ENCODE measurements at places on chromosomes 12 and 14. TPM values are rescaled to one million over a fixed set of nuclear protein-coding genes. Genes with fewer than 3 reads are reported as not detected.

DNA sequence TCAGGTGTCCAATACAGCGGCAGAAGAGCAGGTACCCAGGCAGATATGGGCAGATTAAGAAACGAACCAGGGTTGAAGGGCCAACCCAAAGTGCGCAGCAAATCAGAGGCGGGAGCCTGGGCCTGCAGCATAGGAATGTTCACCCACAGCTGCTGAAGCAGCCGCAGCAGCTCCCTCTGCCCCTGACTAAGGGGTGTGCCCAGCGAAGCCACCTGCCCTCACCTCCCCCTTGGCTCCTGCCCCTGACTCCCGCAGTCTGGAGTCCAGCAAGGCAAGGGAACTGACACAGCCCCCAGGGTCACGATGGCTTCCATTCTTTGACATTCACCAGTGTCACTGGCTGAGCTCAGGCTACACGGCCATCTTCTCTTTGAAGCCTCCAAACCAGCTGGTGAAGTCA lies 27.3 kb upstream of the ZFP36L1 start:
- DNase-seq = no peak

DNA sequence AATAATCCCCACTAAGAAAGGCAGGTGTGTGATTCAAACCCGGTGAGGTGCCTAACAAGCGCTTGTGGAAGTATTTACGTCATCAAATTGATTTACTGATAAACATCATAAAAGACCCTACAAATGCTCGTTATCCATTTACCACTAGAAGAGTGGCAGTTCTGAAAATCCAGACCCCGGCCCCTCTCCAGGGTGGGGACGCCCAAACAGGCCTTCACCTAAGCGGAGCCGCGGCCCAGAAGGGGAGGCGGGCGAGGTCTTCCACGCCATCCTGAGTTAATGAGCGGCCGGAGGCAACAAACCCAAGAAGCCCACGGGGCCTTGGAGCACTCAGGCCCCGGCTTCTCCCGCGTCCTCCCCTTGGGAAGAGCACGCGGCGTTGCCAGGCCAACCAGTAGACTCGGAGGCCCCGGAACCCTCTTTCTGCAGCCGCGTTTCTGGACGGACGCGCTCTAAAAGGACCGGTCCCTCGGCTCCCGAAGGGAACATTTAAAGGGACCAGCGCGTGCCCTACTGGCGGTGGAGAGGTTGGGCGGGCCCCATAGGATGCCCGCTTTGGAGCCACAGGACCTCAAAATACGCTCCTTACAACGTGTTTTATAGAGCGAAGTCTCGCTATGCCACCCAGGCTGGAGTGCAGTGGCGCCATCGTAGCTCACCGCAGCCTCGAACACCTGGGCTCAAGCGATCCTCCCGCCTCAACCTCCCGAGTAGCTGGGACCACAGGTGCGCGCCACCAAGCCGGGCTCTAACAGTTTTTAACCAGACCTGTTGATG lies 3.5 kb downstream of the PTPN21 start:
- DNase-seq = peak; percentile 38

DNA sequence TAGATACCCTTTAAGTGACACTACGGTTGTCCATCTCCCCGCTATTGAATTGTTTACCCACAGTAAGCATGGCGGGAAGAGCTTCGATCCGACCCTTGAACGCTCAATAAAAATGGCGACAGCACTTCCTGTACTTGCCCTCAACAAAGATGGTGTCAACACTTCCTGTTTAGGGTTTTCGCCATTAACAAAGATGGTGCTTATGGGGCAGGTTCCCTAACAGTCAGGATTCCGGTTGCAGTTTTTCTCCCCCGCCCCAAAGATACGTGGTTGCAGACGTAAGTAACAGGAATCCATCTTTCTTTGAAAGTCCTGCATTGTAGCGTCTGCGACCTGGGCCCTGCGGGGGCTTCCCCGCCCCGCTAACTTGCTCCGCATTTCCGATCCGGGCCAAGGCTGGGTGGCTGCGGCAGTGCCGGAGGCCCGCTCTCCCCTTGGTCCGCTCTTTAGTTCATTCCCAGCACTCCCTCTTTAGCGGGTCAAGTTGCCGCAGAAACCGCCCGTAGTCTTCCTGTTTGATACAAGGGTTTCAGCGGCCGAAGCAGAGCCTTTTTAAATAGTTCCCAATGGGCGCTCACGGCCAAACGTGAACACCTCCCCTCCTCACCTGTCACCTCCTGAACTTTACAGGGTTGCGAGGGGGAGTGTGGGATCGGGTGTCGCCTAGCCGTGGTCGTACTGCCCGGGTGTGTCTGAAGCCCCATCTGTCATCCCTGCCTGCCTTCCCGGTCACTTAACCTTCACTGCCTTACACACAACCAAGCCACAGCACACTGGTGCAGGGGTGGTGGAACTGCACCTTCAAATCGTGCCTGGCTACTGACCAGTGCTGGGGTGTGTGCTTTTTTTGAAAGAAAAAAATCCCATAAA lies at the start of gene CRADD:
CRADD (plus strand) TSS at position 181 of the 870 bp plus-strand sequence.
- peak; percentile 72 for DNase-seq

- DNase-seq = no peak
These were observed 24.3 kb downstream of the DLK1 start for GRCh38 chr14:100750762-100751699.

- DNase-seq = no peak
These were observed 940.8 kb downstream of the SLC6A15 start for GRCh38 chr12:83971781-83972180.

- DNase-seq = no peak
These were observed 70.7 kb downstream of the ACACB start for GRCh38 chr12:109186993-109187653.

DNA sequence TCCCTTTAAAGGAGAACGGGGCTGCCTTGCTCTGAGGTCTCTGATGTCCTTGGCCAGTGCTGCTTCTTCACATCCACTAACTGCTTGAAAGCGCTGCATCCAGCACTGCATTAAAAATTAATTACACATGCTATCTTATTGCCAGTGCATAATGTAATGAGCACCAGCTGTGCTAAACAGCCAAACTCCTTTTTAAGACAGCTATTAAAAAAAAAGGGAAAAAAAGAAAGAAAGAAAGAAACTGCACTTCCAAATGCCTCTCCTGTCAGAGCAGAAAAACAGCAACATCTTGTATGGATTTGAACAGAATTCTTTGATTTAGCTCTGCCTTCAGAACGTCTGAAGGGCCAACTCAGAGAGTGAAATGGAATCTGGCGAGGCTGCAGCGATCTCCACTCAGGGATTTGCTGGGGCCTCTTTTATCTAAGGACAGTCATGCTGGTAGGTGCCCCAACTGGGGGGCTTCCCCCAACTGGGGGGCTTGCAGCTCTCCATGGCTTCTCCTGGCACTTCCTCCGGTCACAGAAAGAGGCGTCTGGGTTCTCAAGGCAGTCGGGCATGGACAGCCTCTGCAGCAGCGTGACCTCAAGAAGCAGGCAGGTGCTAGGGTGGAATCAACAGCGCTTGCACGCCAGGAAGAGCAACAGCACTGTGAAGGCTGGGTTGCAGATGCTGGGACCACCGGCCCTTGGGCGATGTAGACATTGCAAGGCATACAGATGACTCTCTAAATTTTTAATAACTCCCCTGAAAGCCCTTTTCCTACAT lies 46.4 kb downstream of the BCL11B start:
- DNase-seq = no peak

GRCh38 chr12:92876496-92876895 lies 52.6 kb downstream of the EEA1 start:
- no peak for DNase-seq

- no peak for DNase-seq
These were observed 43.2 kb upstream of the PNMA1 start for GRCh38 chr14:73757381-73757780.

The SPIC gene
- total RNA-seq = 0.37 TPM

The TOMM20L gene
- not detected for total RNA-seq

The MYH7 gene
- not detected for total RNA-seq

The MYF6 gene
- not detected for total RNA-seq

Data from activated B cell treated with CpG ODN at 0.5 μM for 24 hours (primary cell).